ENCODE measurements at places on chromosomes 2 and 18.

GRCh38 chr2:221629468-221629867 lies 57.4 kb upstream of the EPHA4 start:
- no peak for DNase-seq

- no peak for DNase-seq
These were observed 198.9 kb downstream of the BCL2 start for GRCh38 chr18:63120620-63121019.

DNA sequence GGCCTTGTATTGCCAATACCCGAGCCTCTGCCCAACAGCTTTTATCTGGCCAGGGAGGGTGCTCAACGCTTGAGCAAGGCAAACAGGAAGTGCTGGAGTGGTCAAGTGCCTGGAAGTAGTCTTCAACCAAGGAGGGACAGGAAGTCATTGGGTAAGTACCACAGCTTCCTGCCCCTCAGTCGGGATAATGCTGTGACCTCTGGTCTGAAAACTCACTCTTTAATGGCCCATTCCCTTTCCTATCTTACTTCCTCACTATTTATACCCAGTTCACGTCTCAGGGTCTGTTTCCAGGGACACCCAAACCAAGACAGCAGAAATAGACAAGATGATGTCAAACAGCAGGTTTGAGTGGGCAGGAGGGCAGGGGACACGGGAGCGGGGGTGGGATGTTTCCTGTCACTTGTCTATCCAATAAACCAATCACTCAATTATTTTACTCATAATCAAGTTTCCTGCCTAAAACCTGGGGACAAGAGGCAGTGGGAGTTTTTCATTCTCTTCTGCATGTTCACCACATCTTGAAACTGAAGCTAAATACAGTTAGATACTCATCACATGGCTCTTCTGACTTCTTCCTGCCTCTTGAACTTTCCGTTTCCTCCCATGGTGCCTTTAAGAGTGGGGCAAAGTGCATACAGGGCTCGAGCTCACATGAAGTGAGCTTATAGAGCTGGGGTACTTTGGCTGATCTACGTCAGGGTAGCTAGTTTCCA lies 68.9 kb upstream of the CAB39 start:
- peak; percentile 80 for DNase-seq

- no peak for DNase-seq
These were observed 45.2 kb upstream of the NEUROD1 start for GRCh38 chr2:181725476-181725875.

DNA sequence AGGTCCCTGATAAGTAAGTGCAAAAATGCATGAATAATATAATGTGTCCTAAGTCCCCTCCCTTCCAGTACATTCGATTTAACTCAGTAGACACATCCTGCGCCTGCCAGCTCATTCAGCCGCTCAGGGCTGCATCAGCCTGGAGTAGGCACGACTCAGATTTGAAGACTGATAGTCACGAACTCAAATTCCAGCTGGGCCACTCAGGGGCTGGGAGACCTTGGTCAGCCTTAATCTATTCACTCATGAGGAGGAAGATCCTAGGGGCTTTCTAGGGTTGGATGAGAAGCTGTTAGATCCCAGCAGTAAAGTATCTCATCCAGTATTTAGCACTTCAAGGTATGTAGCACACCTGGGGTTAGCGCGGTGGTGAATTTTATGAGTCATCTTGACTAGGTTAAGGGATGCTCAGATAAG lies 98.9 kb upstream of the ODC1 start:
- no peak for DNase-seq

GRCh38 chr2:135931776-135932443 lies 53.5 kb downstream of the DARS1 start:
- DNase-seq: no peak

Measured in activated naive CD4-positive, alpha-beta T cell treated with Interleukin-2 at 50 U/mL for 16 hours (primary cell).